ENCODE measurements at places on chromosomes 7 and 10.

- DNase-seq: no peak
These were observed 89.9 kb upstream of the CAPZA2 start for GRCh38 chr7:116772423-116772863.

GRCh38 chr10:35092851-35093250, 2.7 kb upstream of the CUL2 start:
- DNase-seq: no peak

GRCh38 chr10:80787952-80788351, 250.2 kb downstream of the SH2D4B start:
- no peak for DNase-seq

DNA sequence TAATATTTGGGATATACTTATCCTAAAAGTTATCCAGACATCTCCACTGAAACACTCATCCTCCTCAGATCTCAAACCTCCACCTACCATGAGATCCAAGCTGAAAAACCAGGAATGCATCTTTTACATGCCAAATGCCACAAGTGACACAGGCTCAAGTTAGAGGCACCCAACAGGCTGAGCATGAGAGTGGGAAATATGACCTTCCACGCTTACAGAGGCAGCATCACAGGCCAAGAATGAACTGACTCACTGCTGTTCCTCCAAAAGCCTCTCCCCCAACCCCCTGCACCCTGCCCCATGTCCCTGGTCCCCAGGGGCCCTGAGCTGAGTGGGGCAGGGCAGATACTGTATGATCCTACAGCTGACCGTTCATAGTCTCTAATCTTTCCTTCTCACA, 4.8 kb upstream of the MTPAP start:
- no peak for DNase-seq

Measured in CD4-positive, alpha-beta T cell treated with Interleukin-21 for 1 hour (primary cell).